ENCODE measurements at places on chromosomes 7 and 10.

GRCh38 chr7:140214075-140214684, 37.4 kb upstream of the KDM7A start:
- no peak for DNase-seq

- no peak for DNase-seq
These were observed 129.5 kb upstream of the PCGF5 start for GRCh38 chr10:91090761-91091529.

DNA sequence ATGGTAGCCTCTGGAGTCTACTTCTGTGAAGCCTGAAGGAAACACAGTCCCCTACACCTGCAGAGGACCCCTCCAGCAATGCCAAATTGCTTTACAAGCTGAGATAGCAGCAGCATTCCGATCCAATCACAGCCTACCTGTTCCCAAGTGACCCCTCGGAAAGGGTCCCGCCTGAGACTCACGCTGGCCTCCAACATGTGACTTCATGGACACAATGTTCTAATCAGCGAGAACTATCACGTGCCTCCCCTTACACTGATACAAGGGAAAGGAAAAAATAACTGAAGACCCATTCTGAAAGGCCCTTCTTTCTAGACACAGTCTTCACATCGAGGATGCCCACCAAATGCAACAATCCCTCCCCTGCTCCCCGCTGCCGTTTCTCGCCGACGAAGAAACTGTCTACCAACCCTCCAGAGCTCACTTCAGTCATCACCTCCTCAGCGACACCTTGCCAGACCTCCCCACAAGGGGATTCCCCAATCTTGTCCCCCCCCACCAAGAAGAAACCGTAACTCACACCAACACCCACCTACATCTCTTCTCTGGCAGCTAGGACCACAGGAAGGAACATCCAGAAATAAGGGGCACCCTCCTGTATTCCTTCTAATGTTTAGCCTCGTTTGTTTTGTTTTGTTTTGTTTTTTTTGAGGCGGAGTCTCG, 1.8 kb downstream of the SNX8 start:
- no peak for DNase-seq

DNA sequence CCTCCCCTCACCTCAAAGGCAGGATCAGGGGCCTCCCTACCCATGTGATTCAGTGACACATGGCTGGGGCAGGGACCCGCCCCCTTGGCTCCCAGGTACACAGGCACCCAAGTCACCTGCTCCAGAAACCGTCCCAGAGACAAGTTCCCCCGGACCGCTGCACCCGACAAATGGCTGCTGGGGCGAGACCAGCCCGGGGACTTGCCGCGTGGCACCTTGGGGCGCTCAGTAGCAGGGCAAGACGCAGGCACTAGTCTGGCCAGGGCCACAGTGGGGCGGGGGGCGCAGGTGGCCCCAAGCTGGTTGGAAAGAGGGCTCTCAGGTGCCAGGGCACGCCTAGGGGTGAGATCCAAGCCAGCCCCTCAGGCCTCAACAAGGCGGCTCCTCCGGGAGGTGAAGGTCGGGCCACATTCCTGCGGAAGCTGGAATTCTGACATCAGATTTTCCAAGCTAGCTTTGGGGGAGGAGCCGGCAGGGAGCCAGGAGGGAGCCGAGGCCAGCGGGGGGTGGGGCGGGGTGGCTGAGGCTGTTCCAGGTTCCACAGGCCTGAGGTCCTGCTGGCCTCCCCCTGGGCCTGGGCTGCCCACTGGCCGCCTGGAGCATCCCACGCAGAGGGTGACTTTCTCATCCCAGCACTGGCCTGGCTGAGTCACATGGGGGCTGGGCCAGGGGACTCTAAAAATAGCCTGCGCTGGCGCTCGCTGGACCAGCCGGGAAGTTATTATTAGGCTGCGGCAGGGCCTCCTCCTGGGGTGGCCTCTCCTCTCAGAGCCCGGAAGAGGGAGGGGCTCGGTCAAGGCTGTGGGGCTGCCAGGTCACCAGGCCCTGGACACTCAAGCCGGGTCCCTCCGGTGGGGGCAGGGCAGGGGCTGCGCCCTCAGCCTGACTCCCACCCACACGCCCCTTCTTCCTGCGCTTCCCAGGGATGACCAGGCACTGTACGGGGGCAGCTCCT, 20.5 kb upstream of the INPP5A start:
- no peak for DNase-seq

DNA sequence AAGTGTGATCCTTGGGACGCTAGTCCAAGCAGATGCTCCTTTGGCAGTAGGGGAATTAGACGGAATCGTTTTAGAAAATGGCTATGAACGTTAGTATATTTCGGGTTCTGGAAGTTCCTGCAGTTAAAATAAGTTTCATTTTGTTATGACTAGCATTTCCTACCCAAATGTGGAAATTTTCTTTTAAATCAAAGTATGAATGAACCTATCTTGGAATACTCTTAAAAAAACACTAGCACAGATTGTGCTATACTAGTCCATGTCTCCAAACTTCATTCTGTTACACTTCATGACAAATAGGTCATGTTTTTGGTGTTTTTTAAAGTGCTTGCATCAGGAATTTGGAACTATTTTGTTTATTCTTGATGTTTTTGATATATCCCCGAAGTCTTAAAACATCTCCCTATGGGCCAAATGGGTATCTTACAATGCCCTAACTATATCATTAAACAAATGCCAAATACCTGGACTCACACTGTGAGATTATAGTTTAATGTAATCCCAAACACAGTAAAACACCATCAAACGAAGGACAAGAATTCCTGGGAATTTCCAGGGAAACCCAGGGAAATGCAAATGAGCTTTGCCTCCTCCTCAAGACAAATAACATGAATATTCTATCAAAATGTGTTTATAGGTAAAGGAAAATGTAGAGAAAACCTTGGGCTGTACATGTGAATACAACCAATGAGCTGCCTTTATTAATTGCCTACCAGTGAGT, 75.9 kb upstream of the PTPRZ1 start:
- no peak for DNase-seq

DNA sequence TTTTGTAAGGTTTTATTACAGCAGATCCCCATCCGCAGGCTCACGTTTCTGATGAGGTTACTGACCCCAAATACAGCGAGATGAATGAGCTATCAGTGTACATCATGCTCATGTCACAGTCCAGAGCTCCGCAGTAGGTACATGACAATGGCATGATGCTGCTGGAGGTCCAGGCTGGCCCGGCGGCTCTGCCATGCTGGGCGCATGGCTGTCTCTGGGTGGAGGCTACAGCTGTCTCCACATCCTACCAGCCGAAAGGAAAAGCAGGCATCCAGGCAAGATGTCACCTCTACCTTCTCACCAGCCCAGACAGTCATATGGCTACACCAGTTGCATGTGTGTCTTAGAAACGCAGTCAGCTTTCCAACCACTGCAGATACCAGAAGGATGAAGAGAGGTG, 90.9 kb upstream of the RNF32 start:
- no peak for DNase-seq

- DNase-seq, result peak; percentile 41
These were observed 9.1 kb upstream of the DMBT1 start for GRCh38 chr10:122551450-122551849.

- no peak for DNase-seq
These were observed 21.7 kb upstream of the KMT2E start for GRCh38 chr7:104992306-104992705.

DNA sequence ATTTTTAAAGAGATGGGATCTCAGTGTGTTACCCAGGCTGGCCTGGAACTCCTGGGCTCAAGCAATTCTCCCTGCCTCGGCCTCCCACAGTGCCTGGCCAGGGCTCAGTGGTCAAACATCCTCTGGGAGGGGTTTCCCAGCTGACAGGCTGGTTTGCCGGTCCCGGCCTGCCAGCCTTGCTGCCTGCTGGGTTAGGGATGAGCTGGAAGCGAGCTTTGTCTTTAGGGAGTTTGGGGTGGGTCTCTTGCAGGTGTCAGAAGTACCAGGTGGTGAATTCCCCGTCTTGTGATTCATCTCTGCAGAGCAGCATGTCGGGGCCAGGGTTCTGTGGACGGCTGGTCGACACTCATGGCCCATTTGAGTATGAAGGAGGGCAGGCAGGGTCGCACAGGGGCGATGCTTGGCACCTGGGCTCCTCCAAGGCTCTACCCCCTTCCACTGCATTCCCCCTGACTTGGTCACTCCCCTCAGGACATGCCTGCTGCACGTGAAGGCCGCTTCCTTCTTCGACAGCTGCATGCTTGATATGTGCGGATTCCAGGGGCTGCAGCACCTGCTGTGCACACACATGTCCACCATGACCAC, 30.3 kb downstream of the ZAN start:
- no peak for DNase-seq

GRCh38 chr7:130273081-130273932, 6.6 kb downstream of the CPA2 start:
- no peak for DNase-seq

DNA sequence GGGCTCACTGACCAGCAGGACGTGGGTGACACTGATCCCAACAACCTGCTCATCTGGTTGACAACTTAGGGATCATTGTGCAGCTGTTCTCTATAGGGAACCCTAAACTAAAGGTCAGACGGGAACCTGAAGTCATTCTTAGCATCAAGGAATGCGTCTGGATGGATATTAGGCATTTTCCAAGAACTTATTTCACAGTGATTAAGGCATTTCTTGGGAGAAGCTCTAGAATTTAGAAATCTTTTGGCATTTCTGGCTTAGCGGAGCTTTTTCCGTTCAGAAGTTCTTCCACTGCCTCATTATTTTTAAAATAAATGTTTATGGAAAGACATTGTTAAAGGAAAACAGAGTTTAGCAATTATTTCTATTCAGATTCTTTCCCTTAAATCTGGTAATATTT, 303.3 kb upstream of the IGFBP3 start:
- no peak for DNase-seq

Measured in CD4-positive, alpha-beta memory T cell (primary cell).